ENCODE measurements at places on chromosomes 16 and 17.

- no peaks in the 10 kb centered on the region for H3K27me3 ChIP-seq
- no peak overlapping the region for H3K27ac ChIP-seq
- DNase-seq = no peak
- no peak overlapping the region for H3K4me3 ChIP-seq
- no peaks in the 10 kb centered on the region for H3K36me3 ChIP-seq
- no peaks in the 10 kb centered on the region for H3K4me1 ChIP-seq
Observed at GRCh38 chr16:87613961-87614360, 11.7 kb downstream of the JPH3 start.

GRCh38 chr16:27789150-27789549 is 239.2 kb downstream of the KATNIP start:
- no peak for DNase-seq
- H3K4me3 ChIP-seq = no peak overlapping the region
- H3K36me3 ChIP-seq = no peaks in the 10 kb centered on the region
- H3K27ac ChIP-seq = no peak overlapping the region

DNA sequence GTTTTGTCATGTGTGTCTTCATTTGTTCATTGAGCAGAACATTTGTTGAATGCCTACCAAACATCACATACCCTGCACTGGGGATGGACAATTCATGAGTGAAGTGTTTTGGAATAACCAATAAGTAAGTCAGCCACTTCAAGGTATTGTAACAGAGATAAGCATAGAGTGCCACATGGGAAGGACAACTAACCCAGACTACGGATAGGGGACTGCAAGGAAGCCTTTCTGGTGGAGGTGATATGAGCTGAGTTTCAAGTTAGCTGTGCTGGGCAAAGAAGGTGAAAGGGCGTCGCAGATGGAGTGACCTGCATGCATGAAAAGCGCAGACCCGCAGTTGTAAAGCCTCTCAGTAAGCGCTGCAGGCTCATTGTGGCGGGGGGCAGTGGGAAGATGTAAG is 78.8 kb downstream of the TNRC6C start:
- H3K36me3 ChIP-seq = peaks cover 13% of the 10 kb centered on the region
- DNase-seq = no peak
- H3K4me1 ChIP-seq = no peaks in the 10 kb centered on the region
- no peak overlapping the region for H3K27ac ChIP-seq

GRCh38 chr17:50279181-50279526 is 4.9 kb downstream of the TMEM92 start:
- peaks cover 31% of the 10 kb centered on the region for H3K4me1 ChIP-seq
- no peak overlapping the region for H3K27ac ChIP-seq
- H3K36me3 ChIP-seq = no peaks in the 10 kb centered on the region
- no peaks in the 10 kb centered on the region for H3K27me3 ChIP-seq
- no peak for DNase-seq

- H3K27ac ChIP-seq = no peak overlapping the region
- H3K27me3 ChIP-seq = no peaks in the 10 kb centered on the region
- H3K4me1 ChIP-seq = no peaks in the 10 kb centered on the region
- no peak for DNase-seq
- H3K36me3 ChIP-seq = no peaks in the 10 kb centered on the region
- no peak overlapping the region for H3K4me3 ChIP-seq
Observed at GRCh38 chr17:72837335-72837734, 255.2 kb downstream of the SLC39A11 start.

DNA sequence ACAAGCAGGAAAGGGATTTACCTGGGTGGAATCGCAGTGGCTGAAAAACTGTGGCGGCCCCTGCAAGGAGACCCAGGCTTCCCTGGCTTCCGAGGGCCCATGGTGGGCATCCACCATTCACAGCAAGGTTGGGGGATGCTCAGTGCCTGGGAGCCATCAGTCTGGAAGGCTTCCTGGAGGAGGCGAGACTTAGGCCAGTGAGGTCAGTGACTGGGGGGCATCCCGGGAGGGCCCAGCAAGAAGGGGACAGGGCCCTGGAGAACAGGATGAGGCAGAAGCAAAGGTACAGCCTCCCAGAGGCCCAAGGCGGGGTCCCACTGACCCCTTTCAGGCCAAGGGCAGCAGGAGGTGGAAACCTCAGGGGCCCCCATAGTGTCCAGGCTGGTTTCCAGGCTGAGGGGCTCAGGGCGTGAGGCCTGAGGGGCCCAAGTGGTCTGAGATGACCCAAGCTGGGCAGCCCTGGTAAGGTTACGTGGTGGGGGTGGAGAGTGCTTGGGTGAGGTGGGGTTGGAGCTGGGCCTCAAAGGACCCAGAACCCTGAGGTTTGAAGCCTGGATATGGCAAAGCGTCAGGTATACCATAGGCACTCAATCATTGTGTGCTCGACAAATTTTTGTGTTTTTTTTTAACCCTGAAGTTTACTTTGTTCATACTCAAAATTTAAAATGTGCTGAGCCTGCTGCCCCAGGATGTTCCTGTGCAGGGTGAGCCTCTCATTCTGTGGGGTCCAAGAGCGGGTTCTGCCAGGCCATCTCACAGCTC is 15.8 kb upstream of the SRRM2 start:
- no peak overlapping the region for H3K4me3 ChIP-seq
- DNase-seq = no peak
- H3K27me3 ChIP-seq = no peaks in the 10 kb centered on the region
- H3K4me1 ChIP-seq = no peaks in the 10 kb centered on the region
- no peaks in the 10 kb centered on the region for H3K36me3 ChIP-seq

DNA sequence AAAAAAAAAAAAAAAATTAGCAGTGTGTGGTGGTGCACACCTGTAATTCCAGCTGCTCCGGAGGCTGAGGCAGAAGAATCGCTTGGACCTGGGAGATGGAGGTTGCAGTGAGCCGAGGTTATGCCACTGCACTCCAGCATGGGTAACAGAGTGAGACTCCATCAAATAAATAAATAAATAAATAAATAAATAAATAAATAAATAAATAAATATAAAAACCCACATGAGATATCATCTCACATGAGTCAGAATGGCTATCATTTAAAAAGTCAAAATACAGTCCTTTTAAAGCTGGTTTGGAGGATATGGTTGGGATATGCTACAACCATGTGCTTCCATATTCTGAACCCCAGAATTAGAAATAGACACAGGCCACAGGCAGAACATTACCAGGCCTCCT is 114.3 kb downstream of the WSCD1 start:
- no peaks in the 10 kb centered on the region for H3K36me3 ChIP-seq
- no peak overlapping the region for H3K4me3 ChIP-seq
- DNase-seq = no peak
- peaks cover 5% of the 10 kb centered on the region for H3K4me1 ChIP-seq

- no peaks in the 10 kb centered on the region for H3K36me3 ChIP-seq
- peaks cover 18% of the 10 kb centered on the region for H3K27me3 ChIP-seq
- H3K27ac ChIP-seq = no peak overlapping the region
Observed at GRCh38 chr16:89090669-89091426, 2.8 kb upstream of the ACSF3 start.

DNA sequence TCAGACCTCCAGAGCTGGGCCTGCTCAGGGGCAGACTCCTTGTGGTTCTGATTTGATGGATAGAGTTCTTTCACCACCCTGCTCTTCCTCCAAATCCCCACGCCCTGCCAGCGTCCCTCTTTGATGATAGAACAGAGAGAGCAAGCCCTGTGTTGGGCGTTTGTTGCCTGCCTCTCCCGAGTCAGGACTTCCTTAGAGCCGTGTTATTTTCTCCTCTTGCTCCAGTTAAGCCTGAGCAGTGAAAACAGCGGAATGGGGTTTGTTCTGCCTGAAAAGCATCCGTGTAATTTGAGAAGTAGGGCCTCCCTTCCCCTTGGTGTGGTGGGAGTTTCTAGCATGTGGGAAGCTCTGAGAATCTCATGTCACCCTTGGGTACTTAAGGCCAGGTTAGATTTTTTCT is 22.1 kb downstream of the TMEM94 start:
- no peaks in the 10 kb centered on the region for H3K27me3 ChIP-seq
- no peak overlapping the region for H3K4me3 ChIP-seq
- peaks cover 4% of the 10 kb centered on the region for H3K36me3 ChIP-seq
- peaks cover 1% of the 10 kb centered on the region for H3K4me1 ChIP-seq
- no peak for DNase-seq
- H3K27ac ChIP-seq = no peak overlapping the region

DNA sequence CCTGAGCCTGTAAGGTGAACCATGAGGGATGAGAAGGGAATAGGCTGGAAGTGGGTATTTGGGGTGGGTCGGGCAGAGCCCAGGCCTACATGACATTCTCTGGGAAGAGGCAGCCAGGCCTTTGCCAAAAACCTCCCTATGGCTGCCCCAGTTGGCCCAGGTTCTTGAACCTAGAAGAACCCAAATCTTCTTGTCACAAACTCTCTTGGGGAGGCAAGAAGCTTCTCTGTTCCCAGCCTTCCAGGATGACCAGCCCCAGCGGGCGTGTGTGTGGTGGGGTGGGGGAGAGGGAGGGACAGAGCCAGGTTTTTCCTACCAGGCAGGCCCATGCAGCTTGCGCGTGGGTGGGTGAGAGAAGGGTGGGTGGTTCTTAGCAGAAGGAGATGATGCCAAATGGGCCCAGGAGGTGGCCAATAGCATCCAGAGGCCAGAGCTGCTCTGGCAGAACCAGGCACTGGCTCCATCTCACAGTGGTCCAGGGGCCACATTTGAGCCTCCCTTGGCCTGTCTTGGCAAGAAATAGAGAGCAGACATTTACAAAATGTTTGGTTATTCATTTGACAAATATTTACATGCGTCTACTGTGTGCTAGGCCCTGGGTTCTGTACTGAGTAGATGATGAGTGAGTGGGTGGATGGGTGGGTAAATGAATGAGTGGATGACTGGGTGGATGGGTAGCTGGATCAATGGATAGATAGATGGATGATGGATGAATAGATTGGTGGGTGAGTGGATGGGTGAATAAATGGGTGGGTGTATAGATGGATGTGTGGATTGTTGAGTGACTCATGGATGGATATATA is 44.3 kb upstream of the PLCG2 start:
- no peak for DNase-seq
- no peaks in the 10 kb centered on the region for H3K27me3 ChIP-seq
- H3K4me1 ChIP-seq = no peaks in the 10 kb centered on the region
- H3K36me3 ChIP-seq = no peaks in the 10 kb centered on the region

- no peak for DNase-seq
- peak overlapping the region; percentile 48 for H3K4me3 ChIP-seq
- H3K36me3 ChIP-seq = no peaks in the 10 kb centered on the region
Observed at GRCh38 chr16:30030011-30030685, 923 bp downstream of the TLCD3B start.

GRCh38 chr16:3004781-3005284 is 7.9 kb upstream of the CLDN9 start:
- H3K4me3 ChIP-seq = peak overlapping the region; percentile 58
- DNase-seq = no peak
- H3K27ac ChIP-seq = 0 out of 2 replicates have a peak overlapping the region, but pooled peaks have one; percentile 1
- H3K36me3 ChIP-seq = no peaks in the 10 kb centered on the region
- no peaks in the 10 kb centered on the region for H3K27me3 ChIP-seq

- no peak overlapping the region for H3K4me3 ChIP-seq
- peak; percentile 31 for DNase-seq
- no peak overlapping the region for H3K27ac ChIP-seq
- no peaks in the 10 kb centered on the region for H3K4me1 ChIP-seq
- peaks cover 23% of the 10 kb centered on the region for H3K36me3 ChIP-seq
Observed at GRCh38 chr17:1532836-1533602, 16.6 kb upstream of the INPP5K start.

- no peak overlapping the region for H3K4me3 ChIP-seq
- no peaks in the 10 kb centered on the region for H3K27me3 ChIP-seq
- H3K27ac ChIP-seq = no peak overlapping the region
- DNase-seq = no peak
- no peaks in the 10 kb centered on the region for H3K36me3 ChIP-seq
Observed at GRCh38 chr17:37527249-37527851, 37.7 kb downstream of the DUSP14 start.

DNA sequence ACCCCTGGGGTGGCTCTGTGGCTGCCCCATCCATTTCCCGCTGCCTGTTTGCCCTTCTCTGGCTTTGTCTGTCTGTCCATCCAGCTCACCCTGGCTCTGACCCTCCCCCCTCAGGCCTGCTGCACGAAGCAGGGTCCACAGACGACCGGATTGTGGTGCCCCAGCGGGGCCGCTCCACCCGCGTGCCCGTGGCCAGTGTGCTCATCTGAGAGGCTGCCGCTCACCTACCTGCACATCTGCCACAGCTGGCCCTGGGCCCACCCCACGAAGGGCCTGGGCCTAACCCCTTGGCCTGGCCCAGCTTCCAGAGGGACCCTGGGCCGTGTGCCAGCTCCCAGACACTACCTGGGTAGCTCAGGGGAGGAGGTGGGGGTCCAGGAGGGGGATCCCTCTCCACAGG is 761 bp upstream of the LAT start:
- H3K27ac ChIP-seq = no peak overlapping the region
- H3K4me1 ChIP-seq = no peaks in the 10 kb centered on the region
- no peak for DNase-seq

- H3K27me3 ChIP-seq = no peaks in the 10 kb centered on the region
- DNase-seq = no peak
- H3K27ac ChIP-seq = no peak overlapping the region
Observed at GRCh38 chr17:21399474-21400186, 23.5 kb downstream of the KCNJ12 start.

DNA sequence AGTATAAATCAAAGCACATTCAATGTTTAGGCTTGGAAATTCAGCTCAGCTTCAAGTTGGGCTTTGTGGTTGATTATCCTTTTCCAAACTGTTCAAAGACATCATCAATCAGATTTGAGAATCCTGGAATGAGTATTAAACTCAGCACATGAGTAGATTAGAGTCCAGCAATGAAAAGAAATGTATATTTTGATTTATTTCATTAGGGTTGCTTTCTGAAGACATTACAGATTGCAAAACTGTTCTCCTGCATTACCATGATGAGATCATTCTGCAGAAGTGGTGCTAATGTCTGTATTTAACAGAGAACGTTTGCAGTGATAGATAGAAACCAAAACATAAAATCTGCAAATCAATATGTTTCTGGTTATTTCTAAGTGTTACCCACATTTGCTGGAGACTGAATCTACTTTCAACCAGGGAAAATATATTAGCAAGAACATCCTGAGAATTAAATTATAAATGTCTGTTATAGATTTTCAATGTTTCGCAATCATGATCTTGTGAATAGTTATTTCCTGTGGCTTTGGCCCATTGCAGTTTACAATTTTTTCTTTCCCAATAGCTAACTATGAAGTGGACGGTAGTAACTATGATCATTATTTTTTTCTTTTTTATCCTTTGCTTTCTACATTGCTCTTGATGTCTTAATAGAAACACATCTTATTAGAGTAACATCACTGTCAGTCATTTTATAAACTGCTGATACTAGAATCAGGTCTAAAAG is 1125.7 kb upstream of the GOT2 start:
- no peaks in the 10 kb centered on the region for H3K36me3 ChIP-seq
- no peak for DNase-seq
- no peak overlapping the region for H3K4me3 ChIP-seq

GRCh38 chr17:35700150-35700549 is 31.3 kb upstream of the RASL10B start:
- no peak overlapping the region for H3K27ac ChIP-seq
- H3K36me3 ChIP-seq = no peaks in the 10 kb centered on the region
- H3K4me1 ChIP-seq = no peaks in the 10 kb centered on the region
- no peak overlapping the region for H3K4me3 ChIP-seq

- no peak overlapping the region for H3K27ac ChIP-seq
- H3K4me1 ChIP-seq = no peaks in the 10 kb centered on the region
- H3K36me3 ChIP-seq = no peaks in the 10 kb centered on the region
- no peak overlapping the region for H3K4me3 ChIP-seq
- DNase-seq = no peak
Observed at GRCh38 chr17:80673152-80673920, 128.7 kb downstream of the RPTOR start.

GRCh38 chr16:1961651-1962067 is 2.3 kb downstream of the NDUFB10 start:
- no peak overlapping the region for H3K4me3 ChIP-seq
- no peaks in the 10 kb centered on the region for H3K27me3 ChIP-seq
- H3K36me3 ChIP-seq = peaks cover 26% of the 10 kb centered on the region
- peaks cover 6% of the 10 kb centered on the region for H3K4me1 ChIP-seq
- no peak for DNase-seq
